ENCODE measurements at places on chromosomes 12 and 14.

- no peak for DNase-seq
- peaks cover 21% of the 10 kb centered on the region for H3K4me1 ChIP-seq
- peaks cover 3% of the 10 kb centered on the region for H3K27me3 ChIP-seq
- H3K4me3 ChIP-seq = no peak overlapping the region
Measured at GRCh38 chr12:51351913-51352532, 5.5 kb upstream of the CELA1 start.

DNA sequence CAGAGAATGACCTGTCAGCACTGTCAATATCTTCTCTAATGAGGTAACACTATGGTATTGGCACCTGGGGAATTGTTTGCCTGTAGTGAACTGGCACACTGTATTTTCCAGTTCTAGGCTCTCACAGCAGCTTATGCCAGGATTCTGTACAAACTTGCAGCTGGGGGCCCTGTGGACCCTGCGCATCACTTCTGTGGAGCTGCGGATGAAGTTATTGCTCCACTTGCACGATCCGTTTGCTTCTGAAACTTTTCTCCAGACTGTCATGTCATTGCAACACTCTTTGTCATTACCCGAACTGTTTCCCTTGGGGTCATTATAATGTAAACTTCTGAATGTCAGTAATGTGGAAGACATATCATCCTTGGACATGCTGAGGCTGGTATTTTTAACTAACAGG is 3.9 kb downstream of the RNASE11 start:
- no peaks in the 10 kb centered on the region for H3K4me1 ChIP-seq
- no peak for DNase-seq
- H3K27me3 ChIP-seq = peaks cover 16% of the 10 kb centered on the region
- no peaks in the 10 kb centered on the region for H3K36me3 ChIP-seq
- no peak overlapping the region for H3K4me3 ChIP-seq

GRCh38 chr12:61291647-61292046 is 968.6 kb upstream of the USP15 start:
- no peak overlapping the region for H3K27ac ChIP-seq
- H3K4me3 ChIP-seq = no peak overlapping the region
- no peaks in the 10 kb centered on the region for H3K27me3 ChIP-seq

- DNase-seq = no peak
- no peaks in the 10 kb centered on the region for H3K36me3 ChIP-seq
- H3K4me1 ChIP-seq = no peaks in the 10 kb centered on the region
- no peak overlapping the region for H3K27ac ChIP-seq
Measured at GRCh38 chr12:15163030-15163976, 57.9 kb downstream of the RERG start.

GRCh38 chr12:101074940-101075680 is 134.9 kb downstream of the SLC5A8 start:
- no peak for DNase-seq
- no peak overlapping the region for H3K4me3 ChIP-seq
- H3K4me1 ChIP-seq = no peaks in the 10 kb centered on the region
- H3K27ac ChIP-seq = no peak overlapping the region
- no peaks in the 10 kb centered on the region for H3K27me3 ChIP-seq

DNA sequence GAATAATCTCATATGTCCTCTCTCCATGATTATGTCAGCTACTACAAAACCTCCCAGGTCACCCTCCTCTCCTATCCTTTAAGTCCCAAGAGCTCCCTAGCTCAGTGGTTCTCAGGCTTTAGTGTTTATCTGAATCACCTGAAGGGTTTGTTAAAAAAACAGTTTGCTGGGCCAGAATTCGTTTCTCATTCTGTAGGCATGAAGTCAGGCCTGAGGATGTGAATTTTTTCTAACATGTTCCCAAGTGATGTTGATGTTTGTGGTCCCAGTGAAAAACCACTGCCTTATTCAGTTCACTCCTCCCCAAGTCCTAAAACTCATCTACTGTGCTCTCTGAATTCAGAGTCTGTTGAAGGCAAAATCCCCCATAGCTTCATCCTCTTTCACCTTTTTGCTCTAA is 241.4 kb downstream of the ETNK1 start:
- no peak overlapping the region for H3K27ac ChIP-seq
- H3K4me1 ChIP-seq = no peaks in the 10 kb centered on the region
- H3K27me3 ChIP-seq = peaks cover 11% of the 10 kb centered on the region
- no peak overlapping the region for H3K4me3 ChIP-seq
- no peak for DNase-seq
- no peaks in the 10 kb centered on the region for H3K36me3 ChIP-seq

GRCh38 chr12:116080415-116080814 is 197.1 kb downstream of the MED13L start:
- peaks cover 10% of the 10 kb centered on the region for H3K4me1 ChIP-seq
- no peak overlapping the region for H3K27ac ChIP-seq
- DNase-seq = no peak

- H3K27me3 ChIP-seq = no peaks in the 10 kb centered on the region
- peaks cover 34% of the 10 kb centered on the region for H3K36me3 ChIP-seq
- H3K4me1 ChIP-seq = peaks cover 33% of the 10 kb centered on the region
- DNase-seq = peak; percentile 18
- peak overlapping the region; percentile 40 for H3K4me3 ChIP-seq
Measured at GRCh38 chr12:123237646-123238329, 4.6 kb downstream of the MTRFR start.

GRCh38 chr12:128468926-128469325 is 202.0 kb downstream of the TMEM132C start:
- no peak overlapping the region for H3K4me3 ChIP-seq
- peaks cover 6% of the 10 kb centered on the region for H3K27me3 ChIP-seq
- H3K36me3 ChIP-seq = peaks cover 2% of the 10 kb centered on the region
- H3K4me1 ChIP-seq = no peaks in the 10 kb centered on the region
- H3K27ac ChIP-seq = no peak overlapping the region

DNA sequence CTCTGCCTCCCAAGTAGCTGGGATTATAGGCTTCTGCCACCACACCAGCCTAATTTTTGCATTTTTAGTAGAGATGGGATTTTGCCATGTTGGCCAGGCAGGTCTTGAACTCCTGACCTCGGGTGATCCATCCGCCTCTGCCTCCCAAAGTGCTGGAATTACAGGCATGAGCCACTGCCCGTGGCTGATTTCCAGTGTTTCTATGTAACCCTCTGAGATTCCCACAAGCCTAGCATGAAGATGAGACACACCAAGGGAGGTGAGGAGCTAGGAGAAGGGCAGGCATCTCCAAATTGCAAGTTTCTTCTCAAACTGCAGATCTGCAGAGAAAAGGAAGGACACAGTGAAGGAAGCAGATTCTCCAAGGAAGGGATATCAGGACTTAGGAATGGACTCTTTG is 125.0 kb downstream of the CACNA1C start:
- H3K4me1 ChIP-seq = no peaks in the 10 kb centered on the region
- DNase-seq = no peak
- no peak overlapping the region for H3K4me3 ChIP-seq
- no peaks in the 10 kb centered on the region for H3K36me3 ChIP-seq
- peaks cover 22% of the 10 kb centered on the region for H3K27me3 ChIP-seq
- no peak overlapping the region for H3K27ac ChIP-seq

- H3K4me1 ChIP-seq = no peaks in the 10 kb centered on the region
- DNase-seq = no peak
- H3K27me3 ChIP-seq = no peaks in the 10 kb centered on the region
- H3K36me3 ChIP-seq = no peaks in the 10 kb centered on the region
- H3K4me3 ChIP-seq = no peak overlapping the region
Measured at GRCh38 chr12:25121916-25122315, 73.0 kb downstream of the DNAI7 start.

- peaks cover 42% of the 10 kb centered on the region for H3K36me3 ChIP-seq
- peak overlapping the region; percentile 34 for H3K4me3 ChIP-seq
- H3K4me1 ChIP-seq = peaks cover 26% of the 10 kb centered on the region
- no peak for DNase-seq
- H3K27ac ChIP-seq = peak overlapping the region; percentile 56
Measured at GRCh38 chr14:49641697-49642129, 6.7 kb upstream of the DNAAF2 start.

GRCh38 chr12:59972905-59973304 is 377.1 kb downstream of the SLC16A7 start:
- no peaks in the 10 kb centered on the region for H3K27me3 ChIP-seq
- H3K27ac ChIP-seq = no peak overlapping the region
- no peak overlapping the region for H3K4me3 ChIP-seq
- no peak for DNase-seq
- no peaks in the 10 kb centered on the region for H3K36me3 ChIP-seq

DNA sequence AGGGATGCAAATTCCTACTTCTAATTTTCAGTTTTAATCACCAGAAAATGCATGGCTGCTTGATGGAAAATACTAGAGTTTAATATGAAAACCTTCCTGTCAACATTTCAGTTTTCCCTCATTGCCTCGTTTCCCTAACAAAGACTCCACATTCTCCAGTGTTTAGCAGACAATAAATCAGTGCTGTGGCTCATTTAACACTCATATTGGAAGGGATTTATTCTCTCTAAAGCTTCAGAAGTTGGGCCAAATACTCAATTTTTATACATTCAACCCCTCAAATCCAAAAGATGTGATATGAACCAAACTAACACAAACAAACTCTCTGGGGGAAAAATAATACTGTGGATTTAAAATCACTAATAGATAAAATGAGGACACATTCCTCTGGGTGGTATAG is 482.5 kb downstream of the FLRT2 start:
- H3K27me3 ChIP-seq = no peaks in the 10 kb centered on the region
- no peaks in the 10 kb centered on the region for H3K36me3 ChIP-seq
- H3K27ac ChIP-seq = no peak overlapping the region
- H3K4me3 ChIP-seq = no peak overlapping the region

DNA sequence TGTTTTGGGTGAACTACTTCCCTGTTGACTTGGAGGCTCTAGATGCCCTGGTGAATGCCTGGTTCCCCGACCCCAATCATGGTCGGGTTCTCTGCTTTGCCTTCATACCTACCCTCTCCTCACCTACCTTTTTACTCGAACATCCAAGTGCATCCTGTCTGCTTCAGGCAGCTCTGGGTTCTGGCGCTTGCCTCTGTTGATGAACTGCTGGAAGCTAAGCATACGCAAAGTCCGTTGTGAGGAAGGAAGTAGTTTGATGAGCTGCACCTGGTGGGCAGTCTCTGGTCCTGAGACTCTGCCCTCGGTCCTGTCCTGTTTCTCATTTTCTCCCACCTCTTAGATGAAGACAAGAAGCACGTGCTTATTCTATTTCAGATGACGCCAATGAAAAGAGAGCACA is 13.6 kb downstream of the KCNH3 start:
- peaks cover 17% of the 10 kb centered on the region for H3K4me1 ChIP-seq
- peaks cover 25% of the 10 kb centered on the region for H3K27me3 ChIP-seq
- H3K36me3 ChIP-seq = peaks cover 13% of the 10 kb centered on the region
- peak overlapping the region; percentile 66 for H3K27ac ChIP-seq
- no peak for DNase-seq
- peak overlapping the region; percentile 12 for H3K4me3 ChIP-seq

All from stimulated activated naive B cell treated with anti-CD40 and anti-IgM and Interleukin-4, amounts not matched to agents 10 μg/mL and 1 μg/mL and 100 μg/mL, for 72 hours (primary cell).